Astrocyte of the spinal cord (primary cell): ENCODE measurements at places on chromosomes 3 and 15.

DNA sequence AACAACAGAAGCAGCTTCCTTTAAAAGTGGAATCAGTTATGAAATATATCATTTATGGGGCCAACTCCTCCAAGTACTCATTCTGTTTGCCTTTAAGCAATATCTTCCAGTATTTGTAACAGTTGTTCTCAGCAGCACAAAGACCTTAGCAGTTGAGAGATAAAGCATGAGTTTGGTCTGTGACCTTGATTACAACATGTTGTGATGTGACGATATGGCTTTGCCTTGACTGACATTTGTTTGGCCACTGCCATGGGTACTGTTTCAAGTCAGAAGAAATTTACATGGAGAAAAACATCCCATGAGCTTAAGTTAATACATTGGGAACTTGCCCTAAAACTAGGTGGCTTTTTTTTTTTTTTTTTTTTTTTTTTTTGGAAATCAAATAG, 175.1 kb upstream of the KBTBD8 start:
- no peak for DNase-seq

- peak; percentile 43 for DNase-seq
Observed at GRCh38 chr15:37891766-37892368, 42.6 kb upstream of the TMCO5A start.

DNA sequence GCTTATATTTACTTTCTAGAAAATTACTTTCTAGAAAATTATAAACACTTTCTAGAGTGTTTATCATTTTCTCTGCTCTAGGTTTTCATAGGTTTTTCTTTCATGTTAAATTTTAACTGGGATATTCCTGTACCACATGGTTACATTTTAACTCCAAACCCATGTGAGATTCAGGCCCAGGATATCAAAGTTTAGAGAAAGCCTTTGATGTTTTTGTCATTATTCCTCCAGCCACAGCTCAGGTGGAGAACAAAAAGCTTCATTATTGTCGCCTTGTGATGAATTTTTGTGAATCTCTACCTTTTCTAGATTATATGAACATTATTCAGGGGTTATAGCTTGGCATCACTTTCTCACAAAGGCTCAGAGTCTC, 816.0 kb downstream of the SQOR start:
- no peak for DNase-seq

GRCh38 chr3:187252311-187252710, 39.2 kb downstream of the MASP1 start:
- DNase-seq, result no peak

- no peak for DNase-seq
Observed at GRCh38 chr15:77612958-77613601, 19.6 kb downstream of the LINGO1 start.

DNA sequence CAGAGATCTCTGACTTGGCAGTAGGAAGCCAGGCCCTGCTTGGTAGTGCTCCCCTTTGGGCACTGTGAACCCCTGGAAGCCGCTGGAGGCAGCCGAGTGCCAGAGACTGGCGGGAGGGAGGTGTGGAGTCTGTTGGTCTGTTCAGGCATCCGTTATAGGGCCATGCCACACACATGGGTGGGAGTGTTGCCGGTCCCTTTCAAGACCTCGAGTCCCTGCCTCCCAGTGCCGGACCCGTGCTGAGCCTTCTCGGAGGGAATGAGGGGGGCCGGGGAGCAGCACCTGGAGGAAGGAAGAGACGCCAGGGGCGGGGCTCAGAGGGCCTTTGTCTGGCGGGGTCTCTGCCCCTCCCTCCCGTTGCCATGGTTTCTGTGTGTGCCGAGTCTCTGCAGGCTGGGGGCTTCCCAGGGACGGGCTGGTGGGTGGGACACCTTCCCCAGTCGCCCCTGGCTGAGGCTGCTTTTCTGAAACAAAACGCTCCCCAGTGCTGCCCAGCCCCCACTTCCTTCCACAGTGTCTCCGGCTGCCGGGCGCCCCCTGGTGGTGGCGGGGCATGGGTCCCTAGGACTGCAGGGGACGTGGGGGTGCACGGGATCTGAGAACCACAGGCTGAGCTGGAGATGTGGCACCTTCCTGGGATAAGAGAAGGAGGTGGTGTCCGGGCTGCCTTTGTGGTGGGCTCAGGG, 10.0 kb downstream of the GNAI2 start:
- peak; percentile 94 for DNase-seq

GRCh38 chr3:197549261-197549885, 6.4 kb downstream of the BDH1 start:
- no peak for DNase-seq

GRCh38 chr3:177837951-177838655, 640.8 kb upstream of the TBL1XR1 start:
- DNase-seq, result no peak

DNA sequence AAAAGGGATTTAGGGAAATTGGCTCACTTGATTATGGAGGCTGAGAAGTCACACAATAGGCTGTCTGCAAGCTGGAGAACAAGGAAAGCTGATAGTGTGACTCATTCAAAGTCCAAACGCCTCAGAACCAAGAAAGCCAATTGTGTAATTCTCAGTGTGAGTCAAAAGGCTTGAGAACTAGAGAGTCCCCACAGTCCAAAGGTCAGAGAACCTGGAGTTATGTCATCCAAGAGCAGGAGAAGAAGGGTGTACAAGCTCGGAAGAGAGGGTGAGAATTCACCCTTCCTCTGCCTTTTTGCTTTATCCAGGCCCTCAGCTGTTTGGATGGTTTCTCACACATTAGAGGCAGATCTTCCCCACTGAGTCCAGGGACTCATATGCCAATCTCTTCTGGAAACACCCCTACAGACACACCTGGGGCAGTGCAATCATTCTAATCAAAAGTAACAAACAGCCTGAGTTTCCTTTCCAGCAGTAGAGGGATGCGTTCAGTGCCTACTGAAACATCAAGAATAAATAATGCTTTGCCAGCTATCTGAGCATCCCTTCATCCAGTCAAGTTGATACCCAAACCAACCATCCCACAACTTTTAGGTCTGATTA, 271.5 kb downstream of the SATB1 start:
- DNase-seq, result peak; percentile 66

GRCh38 chr3:45017821-45018220, 8.3 kb upstream of the CLEC3B start:
- DNase-seq, result no peak

DNA sequence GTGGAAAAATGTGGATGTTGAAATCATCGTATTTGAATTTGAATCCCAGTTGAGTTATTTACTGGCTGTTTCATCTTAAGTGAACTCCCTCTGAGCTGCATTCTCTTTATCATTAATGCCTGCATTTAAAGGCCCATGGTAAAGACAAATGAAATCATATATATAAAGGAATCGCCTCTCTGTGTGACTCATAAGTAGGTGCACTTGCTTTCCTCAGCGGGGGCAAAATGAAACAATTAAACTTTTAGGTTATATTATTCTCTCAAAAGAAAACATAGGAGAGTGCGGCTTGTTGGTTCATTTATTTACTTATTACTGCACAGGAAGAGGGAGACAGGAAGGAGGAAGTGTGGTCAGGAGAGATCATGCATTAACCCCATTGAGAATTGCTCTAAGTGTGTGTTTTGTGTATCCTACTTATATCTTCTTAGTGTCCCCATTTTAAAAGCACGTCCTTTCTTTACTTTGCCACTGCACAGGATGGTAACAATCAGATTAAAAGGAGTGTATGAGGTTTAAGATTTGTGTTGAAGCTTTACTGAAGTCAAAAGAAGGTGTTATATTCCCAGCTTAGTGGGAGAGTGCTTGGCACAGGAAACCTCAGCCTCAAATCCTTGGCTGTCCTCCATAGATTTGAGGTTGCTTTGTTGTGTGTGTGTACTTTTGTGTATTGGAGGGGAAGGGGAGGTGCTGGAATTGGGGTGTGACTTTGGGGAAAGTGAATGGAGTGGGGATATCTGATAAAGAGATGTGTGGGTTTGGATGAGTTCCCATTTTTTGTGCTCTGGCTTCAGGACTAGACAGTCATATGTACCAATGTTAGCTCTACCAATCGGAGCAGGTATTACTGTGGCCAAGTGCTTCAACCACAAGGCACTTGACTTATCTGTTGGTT, 595.8 kb upstream of the NR2F2 start:
- DNase-seq, result peak; percentile 79
